ENCODE measurements at places on chromosomes 7 and 10. TPM values are rescaled to one million over a fixed set of nuclear protein-coding genes. Genes with fewer than 3 reads are reported as not detected.

Gene TRIM73
- 0.83 TPM for total RNA-seq

GRCh38 chr10:71829171-71829570 is 21.9 kb downstream of the PSAP start:
- H3K27me3 ChIP-seq = no peaks in the 10 kb centered on the region
- no peak overlapping the region for H3K4me3 ChIP-seq
- peaks cover 72% of the 10 kb centered on the region for H3K36me3 ChIP-seq
- peaks cover 6% of the 10 kb centered on the region for H3K4me1 ChIP-seq

- no peaks in the 10 kb centered on the region for H3K27me3 ChIP-seq
- DNase-seq = no peak
- H3K4me3 ChIP-seq = no peak overlapping the region
- H3K36me3 ChIP-seq = no peaks in the 10 kb centered on the region
- peaks cover 83% of the 10 kb centered on the region for H3K4me1 ChIP-seq
Observed at GRCh38 chr10:74901301-74901700, 74.9 kb downstream of the KAT6B start.

GRCh38 chr10:28965937-28966336 is 288.6 kb downstream of the BAMBI start:
- no peak for DNase-seq
- H3K27me3 ChIP-seq = no peaks in the 10 kb centered on the region
- no peaks in the 10 kb centered on the region for H3K36me3 ChIP-seq
- H3K4me3 ChIP-seq = no peak overlapping the region
- H3K4me1 ChIP-seq = no peaks in the 10 kb centered on the region
- no peak overlapping the region for H3K27ac ChIP-seq

GRCh38 chr7:111931958-111932357 is 274.2 kb downstream of the DOCK4 start:
- no peak overlapping the region for H3K27ac ChIP-seq
- H3K4me3 ChIP-seq = no peak overlapping the region
- DNase-seq = no peak
- H3K27me3 ChIP-seq = no peaks in the 10 kb centered on the region
- peaks cover 12% of the 10 kb centered on the region for H3K4me1 ChIP-seq

GRCh38 chr10:17273403-17273802 is 45.4 kb downstream of the VIM start:
- DNase-seq = no peak
- no peak overlapping the region for H3K4me3 ChIP-seq
- no peaks in the 10 kb centered on the region for H3K36me3 ChIP-seq
- no peaks in the 10 kb centered on the region for H3K27me3 ChIP-seq

GRCh38 chr7:101018271-101019167 is 1.4 kb upstream of the MUC17 start:
- no peak overlapping the region for H3K4me3 ChIP-seq
- H3K36me3 ChIP-seq = no peaks in the 10 kb centered on the region
- no peaks in the 10 kb centered on the region for H3K27me3 ChIP-seq
- no peak for DNase-seq
- H3K27ac ChIP-seq = no peak overlapping the region

GRCh38 chr10:47038881-47039561 is 127.8 kb downstream of the PTPN20 start:
- no peaks in the 10 kb centered on the region for H3K27me3 ChIP-seq
- no peak overlapping the region for H3K4me3 ChIP-seq
- H3K4me1 ChIP-seq = no peaks in the 10 kb centered on the region
- H3K36me3 ChIP-seq = no peaks in the 10 kb centered on the region
- DNase-seq = no peak

Data from esophagus muscularis mucosa (tissue), 4 donors.